CD4-positive, CD25-positive, alpha-beta regulatory T cell (primary cell): ENCODE measurements at places on chromosomes 5 and 9.

- no peak for DNase-seq
These were observed 12.6 kb downstream of the OR13C5 start for GRCh38 chr9:104586496-104587180.

GRCh38 chr9:12997009-12997408 is 222.2 kb downstream of the LURAP1L start:
- DNase-seq, result no peak

GRCh38 chr5:155189476-155189875 is 175.9 kb downstream of the KIF4B start:
- no peak for DNase-seq

- no peak for DNase-seq
These were observed 118.1 kb upstream of the CCDC112 start for GRCh38 chr5:115414406-115415142.

DNA sequence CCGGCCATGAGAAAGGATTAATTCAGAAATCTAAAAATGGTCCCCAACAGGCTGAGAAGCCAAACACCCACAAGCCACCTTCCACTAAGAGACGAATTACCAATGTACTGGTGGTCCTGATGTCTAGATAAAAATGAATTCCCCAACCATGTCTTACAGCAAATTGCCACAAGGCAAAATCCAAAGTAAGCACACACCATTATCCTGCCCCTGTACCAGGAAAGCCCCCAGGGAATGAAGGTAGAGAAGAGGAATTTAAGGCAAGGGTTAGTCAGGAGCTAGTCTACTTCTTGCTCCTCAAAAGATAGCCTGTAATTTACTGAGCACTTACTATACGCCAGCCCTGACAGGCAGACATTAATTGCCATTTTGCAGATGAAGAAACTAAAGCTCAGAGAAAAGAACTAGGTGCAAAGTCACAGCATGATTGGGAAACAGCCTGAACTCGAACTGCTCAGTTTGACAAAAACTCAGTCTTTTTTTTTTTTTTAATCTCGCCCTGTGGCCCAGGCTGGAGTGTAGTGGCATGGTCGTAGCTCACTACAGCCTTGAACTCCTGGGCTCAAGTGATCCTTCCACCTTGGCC is 64.3 kb downstream of the RAPGEF1 start:
- DNase-seq, result no peak

DNA sequence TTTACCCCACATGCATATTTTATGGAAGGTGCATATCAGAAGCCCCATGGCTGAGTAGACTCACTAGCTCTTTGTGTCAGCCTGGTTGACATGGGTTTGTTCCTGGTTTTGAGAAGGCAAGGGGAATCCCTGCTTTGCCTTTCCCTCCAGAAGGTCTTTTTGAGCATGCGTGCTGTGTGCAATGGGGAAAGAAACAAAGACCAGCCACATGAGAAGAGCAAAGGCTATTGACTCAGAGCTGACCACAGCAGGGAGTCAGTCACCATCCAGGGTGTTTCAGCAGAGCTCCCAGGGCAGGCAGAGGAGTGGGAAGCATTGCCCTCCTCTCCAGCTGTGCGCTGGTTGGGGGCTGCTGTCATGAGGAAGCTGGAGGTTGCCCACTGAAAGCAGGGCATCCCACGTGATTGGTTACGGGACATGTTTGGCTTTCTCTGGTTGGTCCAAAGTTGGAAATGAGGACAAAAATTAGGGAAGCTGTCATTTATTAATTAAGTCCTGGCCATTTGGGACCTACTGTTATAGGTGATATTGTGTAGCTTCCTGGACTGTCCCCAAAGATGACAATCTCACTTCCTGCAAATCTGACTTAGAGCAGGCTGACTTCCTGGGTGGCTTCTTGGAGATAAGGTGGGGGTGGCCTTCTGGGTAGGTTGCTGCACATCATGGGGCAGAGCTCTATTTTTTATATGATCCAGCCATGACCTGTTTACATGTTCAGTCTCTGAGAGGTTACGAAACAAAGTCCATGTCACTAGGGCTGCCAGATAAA is 48.9 kb upstream of the TDRD7 start:
- DNase-seq, result peak; percentile 59

DNA sequence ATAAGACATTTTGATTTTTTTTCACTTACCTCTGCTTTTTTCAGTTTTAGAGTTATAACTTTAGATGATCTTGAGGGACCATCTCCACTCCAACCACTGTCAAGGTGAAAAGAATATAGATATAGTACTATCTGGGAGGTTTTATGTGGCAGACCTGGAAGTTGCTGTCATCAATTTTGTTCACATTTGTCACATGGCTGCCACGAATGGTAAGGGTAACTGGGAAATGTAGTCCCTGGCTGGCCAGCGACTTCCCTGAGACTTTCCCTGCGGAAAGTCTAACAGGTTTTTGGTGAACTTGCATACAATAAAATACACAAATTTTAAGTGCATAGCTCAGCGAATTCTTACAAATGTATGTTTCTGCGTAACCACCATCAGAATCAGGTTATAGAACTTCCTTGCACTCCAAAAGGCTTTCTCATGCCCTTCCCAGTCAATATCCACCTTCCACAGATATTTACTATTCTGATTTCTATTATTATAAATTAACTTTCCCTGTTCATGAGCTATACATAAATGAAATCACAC is 121.5 kb downstream of the MAT2B start:
- DNase-seq, result no peak

DNA sequence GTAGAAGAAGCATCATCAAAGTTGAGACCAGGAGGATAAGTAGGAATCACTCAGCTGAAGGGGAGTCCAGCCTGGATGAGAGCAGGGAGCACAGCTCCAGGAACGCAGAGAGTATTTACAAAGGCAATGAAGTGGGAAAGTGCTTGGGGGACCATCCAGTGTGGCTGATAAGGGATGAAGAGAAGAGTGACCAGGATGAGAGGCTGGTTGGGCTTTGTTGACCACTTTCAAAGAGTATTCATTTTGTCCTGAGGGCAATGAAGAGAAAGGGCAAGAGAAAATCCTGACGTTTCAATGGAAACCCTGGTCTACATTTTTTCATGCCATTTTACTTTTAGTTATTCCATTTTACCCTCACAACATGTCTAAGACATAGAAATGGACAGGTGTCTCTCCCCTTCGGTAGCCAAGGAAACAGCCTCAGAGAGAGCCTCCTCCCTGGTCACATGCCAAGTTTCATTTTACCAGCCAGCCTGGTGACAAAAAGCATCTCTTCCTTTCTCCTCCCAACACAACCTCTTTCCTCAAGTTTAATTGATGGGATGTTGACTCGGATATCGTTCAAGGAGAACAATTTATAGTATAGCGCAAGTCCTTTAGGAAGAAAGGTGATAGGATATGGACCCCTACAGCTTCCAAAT is 492.7 kb upstream of the CLINT1 start:
- no peak for DNase-seq

DNA sequence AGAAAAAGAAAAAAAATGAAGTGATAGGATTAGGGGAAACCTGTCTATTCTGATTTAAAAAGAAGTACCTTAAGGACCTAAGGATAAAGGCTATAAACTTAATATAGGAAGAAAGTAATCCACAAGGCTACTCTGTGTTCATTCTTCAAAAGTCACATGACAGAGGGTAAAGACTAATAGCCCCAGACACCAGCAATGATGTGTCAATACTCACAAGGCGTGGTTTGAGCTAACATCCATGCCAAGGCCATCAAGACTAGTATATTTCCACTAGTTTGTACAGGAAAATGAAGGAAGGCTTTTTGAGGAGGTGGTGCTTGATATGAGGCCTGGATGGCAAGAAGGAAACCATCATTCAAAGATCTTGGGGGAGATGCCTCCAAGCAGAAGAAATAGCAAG is 49.7 kb upstream of the TEX48 start:
- no peak for DNase-seq

DNA sequence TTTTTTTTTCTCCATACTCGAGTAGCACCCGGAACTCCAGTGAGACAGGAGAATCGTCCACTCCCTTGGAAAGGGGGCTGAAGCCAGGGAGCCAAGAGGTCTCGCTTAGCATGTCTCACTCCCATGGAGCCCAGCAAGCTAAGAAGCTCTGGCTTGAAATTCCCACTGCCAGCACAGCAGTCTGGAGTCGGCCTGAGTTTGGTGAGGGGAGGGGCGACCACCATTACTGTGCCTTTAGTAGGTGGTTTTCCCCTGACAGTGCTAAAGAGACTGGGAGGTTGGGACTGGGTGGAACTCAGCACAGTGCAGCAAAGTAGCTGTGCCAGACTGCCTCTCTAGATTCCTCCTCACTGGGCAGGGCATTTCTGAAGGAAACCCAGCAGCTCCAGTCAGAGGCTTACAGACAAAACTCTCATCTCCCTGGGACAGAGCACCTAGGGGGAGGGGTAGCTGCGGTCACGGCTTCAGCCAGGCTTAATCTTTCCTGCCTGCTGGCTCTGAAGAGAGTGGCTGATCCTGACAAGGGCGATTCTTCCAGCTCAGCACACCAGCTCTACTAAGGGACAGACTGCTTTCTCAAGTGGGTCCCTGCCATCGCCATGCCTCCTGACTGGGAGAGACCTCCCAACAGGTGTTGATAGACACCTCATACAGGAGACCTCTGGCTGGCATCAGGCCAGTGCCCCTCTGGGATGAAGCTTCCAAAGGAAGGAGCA is 414.5 kb upstream of the ZNF608 start:
- DNase-seq, result no peak

- DNase-seq, result no peak
These were observed 376.5 kb upstream of the IRX1 start for GRCh38 chr5:3218916-3219650.

DNA sequence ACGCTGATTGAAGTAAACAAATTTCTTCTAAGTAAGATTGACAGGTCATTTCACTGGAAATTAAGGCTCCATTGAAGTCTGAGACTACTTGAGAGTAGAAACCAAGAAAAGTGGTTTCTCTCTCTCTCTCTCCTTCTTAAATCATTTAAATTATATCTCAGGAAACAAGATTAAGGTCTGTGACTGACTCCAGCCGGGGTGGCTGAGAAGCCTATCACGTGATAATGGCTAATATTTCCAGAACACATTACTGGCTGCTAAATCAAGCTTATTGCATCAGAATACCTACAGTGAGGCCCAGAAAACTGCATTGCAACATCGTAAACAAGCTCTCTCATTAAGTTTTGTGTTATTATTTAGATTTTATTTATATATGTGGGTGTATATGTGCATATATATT is 88.4 kb downstream of the PTCD2 start:
- no peak for DNase-seq

- no peak for DNase-seq
These were observed 23.9 kb upstream of the DMRT3 start for GRCh38 chr9:952546-952945.

DNA sequence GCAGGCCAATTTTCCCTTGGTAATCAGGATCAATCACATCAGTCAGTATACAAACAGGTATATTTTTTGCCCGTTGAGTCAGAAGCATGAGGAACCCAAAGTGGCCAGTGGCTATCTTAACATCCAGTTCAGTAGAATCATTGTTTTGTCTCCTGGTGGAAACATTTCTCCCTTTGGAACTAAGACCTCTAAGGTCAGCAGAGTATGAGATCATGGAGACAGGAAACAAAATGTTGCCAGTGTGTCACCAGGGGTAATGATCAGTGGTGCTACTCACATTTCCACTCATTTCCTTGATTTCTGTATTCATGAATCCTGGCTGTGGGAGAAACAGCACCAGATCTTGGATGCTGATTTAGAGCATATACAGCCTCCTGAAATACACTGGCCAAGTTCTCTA is 553.0 kb downstream of the CSNK1G3 start:
- DNase-seq, result no peak

DNA sequence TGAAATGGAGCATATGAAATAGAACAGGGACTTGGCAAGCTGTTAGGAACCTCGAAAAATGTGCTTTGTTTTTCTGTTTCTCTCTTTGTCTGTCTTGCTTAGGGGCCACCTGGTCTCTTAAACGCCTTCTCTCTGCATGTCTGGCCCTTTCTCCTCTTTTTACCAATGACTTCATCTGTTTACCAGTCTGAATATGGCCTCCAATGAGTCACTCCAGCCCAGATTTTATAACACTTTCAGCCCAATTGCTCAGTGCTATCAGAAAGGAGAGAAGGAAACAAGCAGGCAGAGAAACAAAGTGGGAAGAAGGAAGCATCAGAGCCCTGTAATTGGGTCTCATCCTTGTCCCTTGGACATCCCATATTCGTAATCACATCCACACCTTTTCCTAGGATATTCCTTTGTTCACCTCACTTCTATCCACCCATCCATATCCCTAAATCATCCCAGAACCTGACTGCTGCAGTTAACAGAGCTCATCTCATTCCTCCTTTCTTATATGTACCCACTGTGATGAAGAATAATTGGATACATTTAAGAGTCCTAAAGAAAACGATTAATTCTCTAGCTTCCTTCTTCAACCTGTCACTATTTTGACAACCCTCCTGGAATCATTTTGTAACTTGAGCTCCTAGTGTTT is 151.8 kb upstream of the GPR151 start:
- no peak for DNase-seq

- DNase-seq, result no peak
These were observed 6.4 kb downstream of the FPGS start for GRCh38 chr9:127809002-127809539.

DNA sequence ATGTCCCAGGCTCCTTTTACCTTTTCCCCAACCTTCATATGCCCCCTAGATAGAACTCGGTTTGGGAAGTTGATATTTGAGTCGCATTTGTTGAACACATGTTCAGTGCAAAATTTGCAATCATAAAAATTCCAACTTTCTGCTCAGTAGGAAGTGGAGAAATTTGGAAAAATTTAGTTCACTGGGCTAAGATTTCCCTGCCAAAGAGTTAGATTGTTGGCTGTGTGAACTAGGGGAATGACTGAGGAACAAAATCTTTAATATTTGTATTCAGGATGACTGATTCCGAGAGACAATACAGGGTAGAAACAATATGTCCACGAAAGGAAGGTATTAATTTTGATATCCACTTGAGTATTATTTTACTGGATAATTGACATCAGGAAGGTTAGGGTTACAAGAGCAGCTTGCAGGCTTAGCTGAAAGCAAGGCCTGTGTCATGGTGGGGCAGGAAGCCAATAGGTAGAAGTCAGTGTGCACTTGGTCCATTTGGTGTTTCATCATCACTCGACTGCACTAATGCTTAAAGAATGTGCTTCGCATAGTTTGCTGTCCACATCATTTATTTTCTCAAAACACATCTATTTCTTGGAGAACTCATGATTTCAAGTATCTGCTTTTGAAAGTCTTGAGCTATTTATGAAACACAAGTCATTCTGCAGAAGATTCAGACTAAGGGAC is 59.4 kb upstream of the GNA14 start:
- no peak for DNase-seq

DNA sequence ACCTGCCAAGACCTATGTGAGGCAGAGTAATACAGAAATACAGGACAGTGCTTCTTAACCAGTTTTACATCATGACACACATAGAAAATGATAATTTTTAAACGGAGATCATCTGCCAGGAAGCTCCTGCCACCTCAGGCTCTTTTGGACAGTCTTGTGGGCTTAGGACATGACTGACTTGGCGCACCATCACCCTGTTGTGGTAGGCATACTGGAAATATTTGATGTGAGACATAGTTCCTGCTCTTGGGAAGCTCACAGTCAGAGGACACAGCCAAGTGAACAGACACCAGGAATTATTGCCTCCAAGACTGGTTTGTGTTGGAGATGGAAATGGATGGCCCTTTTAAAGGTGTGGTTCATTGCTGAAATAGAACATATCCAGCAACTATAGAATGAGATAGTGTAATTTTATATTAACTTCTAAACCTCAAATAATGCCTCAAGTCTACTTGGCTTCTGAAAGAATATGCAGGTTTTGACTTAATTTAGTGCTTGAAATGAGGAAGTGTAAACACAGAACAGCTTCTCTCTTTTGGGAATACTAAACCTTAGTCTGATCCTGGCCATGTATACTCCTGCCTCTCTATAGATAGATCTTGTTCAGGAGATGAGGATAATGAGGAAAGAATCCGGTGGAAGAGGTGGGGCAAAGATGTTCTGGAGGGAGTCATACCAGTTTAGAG is 19.7 kb downstream of the CPEB4 start:
- no peak for DNase-seq

- peak; percentile 32 for DNase-seq
These were observed at the start of gene CMBL for GRCh38 chr5:10307206-10308148. CMBL (minus strand) TSS chr5:10307902; CDS start chr5:10290762, 17,140 bp downstream.
